ENCODE measurements at places on chromosomes 12 and 14.

GRCh38 chr14:27660683-27661082 lies 1062.8 kb upstream of the NOVA1 start:
- DNase-seq = no peak

- no peak for DNase-seq
Observed at GRCh38 chr12:6376079-6376869, 911 bp upstream of the SCNN1A start.

GRCh38 chr12:26535826-26536225 lies 297.2 kb downstream of the ITPR2 start:
- DNase-seq = no peak

- DNase-seq = no peak
Observed at GRCh38 chr12:89552376-89552775, 26.5 kb upstream of the POC1B start.

DNA sequence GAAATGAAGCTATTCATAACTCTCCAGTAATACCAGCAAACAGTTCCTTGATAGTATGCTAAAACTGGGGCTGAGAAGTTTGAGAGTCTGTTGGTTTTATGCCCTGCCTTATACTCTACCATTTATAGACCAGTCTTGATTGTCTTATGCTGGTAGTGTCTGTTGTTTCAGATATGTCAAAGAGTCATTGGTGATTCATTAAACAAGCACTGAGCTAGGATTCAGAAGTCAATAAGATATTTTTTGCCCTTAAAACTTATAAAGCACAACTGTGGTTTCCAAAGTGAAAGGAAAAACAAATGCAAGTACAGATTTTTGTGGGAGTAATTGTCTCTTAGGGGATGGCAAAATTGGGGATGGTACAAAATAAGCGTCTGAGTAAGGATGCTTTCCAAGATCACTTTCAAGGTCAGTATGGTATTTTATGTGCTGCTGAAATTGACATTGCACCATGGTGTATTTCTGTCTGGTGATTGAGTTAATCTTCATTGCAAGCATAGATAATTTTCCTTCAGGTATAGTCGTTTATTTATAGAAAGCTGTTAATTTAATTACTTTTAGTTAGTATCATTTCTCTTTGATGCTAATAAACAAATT lies 289.5 kb upstream of the E2F7 start:
- DNase-seq = no peak
